Karpas-422 (cell line): ENCODE measurements at places on chromosomes 7 and 10. TPM values are rescaled to one million over a fixed set of nuclear protein-coding genes. Genes with fewer than 3 reads are reported as not detected.
A peak's percentile ranks its signal among the peaks of the same experiment; 100 is the strongest.

NRF1 gene
- total RNA-seq: 20.1 and 22.5 TPM in 2 replicates

- DNase-seq: no peak
- H3K4me1 ChIP-seq: no peaks in the 10 kb centered on the region; the same call in 1 of the 2 replicates
- no peaks in the 10 kb centered on the region for H3K27me3 ChIP-seq
- H3K36me3 ChIP-seq: peaks cover 78% of the 10 kb centered on the region
- no peak overlapping the region for H3K4me3 ChIP-seq
Measured at GRCh38 chr7:50367100-50367499, 62.6 kb downstream of the IKZF1 start.

- peaks cover 42% of the 10 kb centered on the region for H3K36me3 ChIP-seq
- H3K27me3 ChIP-seq: no peaks in the 10 kb centered on the region
Measured at GRCh38 chr7:44973610-44974401, 5.0 kb downstream of the MYO1G start.

DNA sequence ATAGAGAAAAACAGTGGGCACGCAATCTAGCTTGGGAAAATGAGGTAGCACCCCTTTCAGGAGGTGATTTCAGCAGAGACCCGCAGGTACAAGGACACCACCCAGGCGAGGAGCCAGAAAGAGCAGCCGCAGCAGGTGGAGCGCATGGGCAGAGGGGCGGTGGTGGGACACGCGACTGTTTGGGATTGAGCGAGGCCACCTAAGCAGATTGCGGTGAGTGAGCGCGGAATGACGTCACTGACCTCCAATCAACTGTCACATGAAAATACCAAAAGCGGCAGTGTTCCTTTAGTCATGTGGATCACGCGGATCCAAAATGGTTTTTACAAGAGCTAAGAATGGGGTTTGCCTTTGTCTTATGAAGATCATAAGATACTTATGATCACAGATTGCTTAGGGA is 40.2 kb upstream of the SLC26A3 start:
- H3K27me3 ChIP-seq: no peaks in the 10 kb centered on the region
- H3K27ac ChIP-seq: no peak overlapping the region
- H3K36me3 ChIP-seq: no peaks in the 10 kb centered on the region
- no peak overlapping the region for H3K4me3 ChIP-seq
- no peaks in the 10 kb centered on the region for H3K4me1 ChIP-seq

DNA sequence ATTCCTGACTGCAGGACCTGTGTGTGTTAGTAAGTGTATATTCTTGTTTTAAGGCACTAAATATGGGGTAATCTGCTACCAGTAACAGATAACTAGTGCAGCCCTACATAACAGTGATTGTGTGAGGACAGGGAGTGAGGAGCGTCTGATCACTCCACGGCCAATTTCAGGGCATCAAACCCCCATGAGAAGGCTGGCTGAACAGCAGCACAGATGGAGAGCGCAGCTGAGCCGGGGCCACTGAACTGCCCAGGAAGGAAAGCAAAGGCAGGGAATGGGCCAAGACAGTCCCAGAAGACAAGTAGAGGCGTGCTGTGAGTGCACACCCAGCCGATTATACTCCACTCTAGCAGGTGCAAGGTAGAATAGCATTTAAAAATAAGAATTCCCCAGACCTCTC is 157.1 kb upstream of the CHST15 start:
- H3K36me3 ChIP-seq: no peaks in the 10 kb centered on the region
- H3K27me3 ChIP-seq: no peaks in the 10 kb centered on the region; the same call in 1 of the 2 replicates
- H3K4me1 ChIP-seq: peaks cover 5% of the 10 kb centered on the region
- no peak overlapping the region for H3K4me3 ChIP-seq

GRCh38 chr7:115135769-115136410 is 214.0 kb downstream of the MDFIC start:
- no peaks in the 10 kb centered on the region for H3K36me3 ChIP-seq
- DNase-seq: no peak
- no peaks in the 10 kb centered on the region for H3K4me1 ChIP-seq
- H3K4me3 ChIP-seq: no peak overlapping the region
- no peak overlapping the region for H3K27ac ChIP-seq

DNA sequence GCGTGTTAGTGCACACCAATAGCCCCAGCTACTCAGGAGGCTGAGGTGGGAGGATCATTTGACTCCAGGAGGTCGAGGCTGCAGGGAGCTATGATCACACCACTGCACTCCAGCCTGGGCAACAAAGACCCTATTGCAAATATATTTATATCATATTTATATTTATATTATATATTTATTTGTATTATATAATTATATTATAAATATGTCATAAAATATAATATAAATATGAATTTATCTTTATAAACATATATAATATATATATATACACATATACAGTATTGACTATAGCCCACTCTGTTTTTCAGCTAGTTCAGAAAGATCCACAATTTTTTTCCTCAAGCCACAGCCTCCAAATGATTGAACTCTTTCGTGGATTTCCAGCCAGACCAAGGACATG is 45.3 kb upstream of the MYL10 start:
- no peaks in the 10 kb centered on the region for H3K36me3 ChIP-seq
- no peaks in the 10 kb centered on the region for H3K27me3 ChIP-seq
- DNase-seq: no peak
- H3K27ac ChIP-seq: no peak overlapping the region
- no peak overlapping the region for H3K4me3 ChIP-seq

DNA sequence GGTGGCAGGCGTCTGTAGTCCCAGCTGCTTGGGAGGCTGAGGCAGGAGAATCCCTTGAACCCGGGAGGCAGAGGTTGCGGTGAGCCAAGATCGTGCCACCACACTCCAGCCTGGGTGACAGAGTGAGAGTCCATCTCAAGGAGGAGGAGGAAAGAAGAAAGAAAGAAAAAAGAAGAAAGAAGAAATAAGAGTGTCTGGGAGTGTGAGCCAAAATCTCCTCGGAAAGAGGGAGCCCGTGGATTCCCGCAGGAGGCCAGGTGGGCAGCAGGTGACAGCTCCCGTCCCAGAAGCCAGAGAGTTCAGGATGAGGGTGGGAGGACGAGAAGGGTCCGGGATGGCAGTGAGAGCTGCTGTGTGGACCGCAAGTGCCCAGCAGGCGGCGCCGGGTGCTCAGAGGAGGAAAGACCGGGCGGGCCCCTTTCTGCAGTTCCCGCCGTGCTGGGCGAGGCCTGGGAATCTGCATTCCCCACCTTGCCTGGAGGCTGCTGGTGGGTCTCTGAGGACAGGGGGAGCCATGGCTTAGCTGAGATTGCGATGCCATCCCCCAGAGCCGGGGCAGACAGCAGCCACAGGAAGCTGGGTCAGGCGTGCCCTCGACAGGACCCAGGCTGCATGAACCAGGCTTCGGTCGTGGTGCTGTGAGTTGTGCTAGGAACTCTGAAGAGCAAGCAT is 17.1 kb upstream of the AMZ1 start:
- peak; percentile 86 for DNase-seq
- H3K4me1 ChIP-seq: no peaks in the 10 kb centered on the region

DNA sequence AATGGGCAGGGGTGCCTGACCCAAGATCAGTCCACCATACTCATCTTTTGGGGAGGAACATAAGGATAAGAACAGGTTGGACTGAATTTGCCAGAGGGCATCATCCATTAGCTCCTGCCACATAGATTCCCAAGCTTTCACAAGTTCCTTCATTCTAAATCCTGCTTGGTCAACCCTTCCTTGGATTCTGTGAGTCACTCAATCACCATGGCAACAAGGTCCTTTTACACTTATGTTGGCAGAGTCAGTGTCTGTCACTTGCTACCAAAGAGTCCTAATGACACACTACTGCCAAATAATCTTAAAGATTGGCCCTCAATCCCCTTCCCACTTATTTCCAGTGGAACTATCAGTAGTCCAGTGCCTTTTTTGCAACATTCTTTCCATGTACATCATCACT is 5.0 kb upstream of the LGI1 start:
- H3K27me3 ChIP-seq: no peaks in the 10 kb centered on the region
- H3K27ac ChIP-seq: no peak overlapping the region
- H3K4me1 ChIP-seq: no peaks in the 10 kb centered on the region
- no peaks in the 10 kb centered on the region for H3K36me3 ChIP-seq

DNA sequence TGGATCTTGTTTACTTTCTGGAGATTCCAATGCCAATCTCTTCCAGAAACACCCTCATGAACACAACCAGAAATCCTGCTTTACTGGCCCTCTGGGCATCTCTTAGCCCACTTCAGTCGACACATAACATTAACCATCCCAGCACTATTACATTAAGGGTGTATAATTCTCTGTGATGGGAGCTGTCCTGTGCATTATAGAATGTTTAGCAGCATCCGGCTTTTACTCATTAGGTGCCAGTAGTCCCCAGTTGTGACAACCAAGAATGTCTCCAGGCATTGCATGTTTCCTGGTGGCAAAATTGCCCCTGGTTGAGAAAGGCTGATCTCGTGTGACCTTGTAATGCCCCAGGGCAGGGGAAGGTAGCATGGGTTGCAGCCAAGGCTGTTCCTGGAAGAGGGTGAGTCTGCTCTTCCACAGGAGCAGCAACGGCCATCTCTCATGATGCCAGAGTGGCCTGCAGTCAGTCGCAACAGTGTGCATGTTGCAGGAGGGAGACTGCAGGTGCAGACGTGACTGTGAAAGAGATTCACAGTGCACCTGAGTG is 2.6 kb upstream of the DDC start:
- no peak for DNase-seq
- H3K27me3 ChIP-seq: no peaks in the 10 kb centered on the region
- no peaks in the 10 kb centered on the region for H3K36me3 ChIP-seq
- H3K4me3 ChIP-seq: no peak overlapping the region
- H3K4me1 ChIP-seq: no peaks in the 10 kb centered on the region

GRCh38 chr7:149799397-149800168 is 26.2 kb upstream of the ZNF467 start:
- no peaks in the 10 kb centered on the region for H3K27me3 ChIP-seq
- peak; percentile 84 for DNase-seq
- H3K4me1 ChIP-seq: no peaks in the 10 kb centered on the region
- H3K4me3 ChIP-seq: no peak overlapping the region

ZMIZ1 gene
- total RNA-seq: 63.0 and 73.1 TPM in 2 replicates
